RCC 7860 (cell line): ENCODE measurements at places on chromosomes 3 and 15.

DNA sequence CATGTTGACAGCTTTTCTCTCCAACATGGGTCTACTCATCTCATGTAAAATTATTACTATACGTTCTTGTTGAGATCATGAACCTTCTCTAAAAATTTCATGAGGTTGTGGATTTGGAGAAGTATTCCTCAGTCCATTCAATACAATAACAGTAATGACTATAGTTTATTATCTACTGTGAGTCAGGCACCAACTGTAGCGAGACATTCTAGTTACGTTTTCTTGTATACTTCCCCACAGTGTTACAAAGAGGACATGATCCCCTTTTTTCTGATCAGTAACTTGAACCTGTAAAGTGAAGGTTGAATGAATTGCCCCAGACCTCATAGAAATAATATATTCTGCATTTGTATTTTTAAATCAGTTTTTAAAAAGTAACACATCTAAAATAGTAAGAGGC is 76.4 kb downstream of the AKAP13 start:
- no peak for DNase-seq

DNA sequence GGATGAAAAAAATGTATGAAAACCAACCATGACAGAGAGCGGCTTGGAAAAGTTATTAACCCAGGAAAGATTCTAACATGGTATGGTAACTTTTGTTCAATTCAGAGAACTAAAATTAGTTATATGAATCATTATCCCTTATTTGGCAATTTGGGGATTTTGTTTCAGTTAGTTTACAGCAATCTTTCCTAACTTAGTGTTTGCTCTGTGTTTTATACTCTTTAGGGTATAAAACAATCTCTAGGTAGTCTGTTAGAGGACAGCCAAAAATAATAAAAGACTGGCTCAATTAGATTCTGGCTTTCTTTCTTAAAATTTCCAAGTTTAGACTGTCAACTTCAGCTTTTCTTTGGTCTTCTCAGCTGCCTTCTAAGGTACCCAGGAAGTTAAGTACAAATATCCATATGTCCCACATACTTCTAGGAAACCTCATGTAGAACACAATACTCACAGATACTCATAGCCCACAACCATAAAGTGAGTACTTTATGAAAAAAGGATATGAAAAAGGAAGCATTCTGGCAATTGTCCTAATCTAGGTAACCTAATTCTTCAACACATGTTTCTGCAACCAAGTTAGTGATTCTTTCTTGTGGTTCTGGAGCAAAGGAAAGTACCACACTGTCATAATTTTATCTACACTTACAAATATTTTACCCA is 849.3 kb downstream of the ROBO1 start:
- DNase-seq = no peak

DNA sequence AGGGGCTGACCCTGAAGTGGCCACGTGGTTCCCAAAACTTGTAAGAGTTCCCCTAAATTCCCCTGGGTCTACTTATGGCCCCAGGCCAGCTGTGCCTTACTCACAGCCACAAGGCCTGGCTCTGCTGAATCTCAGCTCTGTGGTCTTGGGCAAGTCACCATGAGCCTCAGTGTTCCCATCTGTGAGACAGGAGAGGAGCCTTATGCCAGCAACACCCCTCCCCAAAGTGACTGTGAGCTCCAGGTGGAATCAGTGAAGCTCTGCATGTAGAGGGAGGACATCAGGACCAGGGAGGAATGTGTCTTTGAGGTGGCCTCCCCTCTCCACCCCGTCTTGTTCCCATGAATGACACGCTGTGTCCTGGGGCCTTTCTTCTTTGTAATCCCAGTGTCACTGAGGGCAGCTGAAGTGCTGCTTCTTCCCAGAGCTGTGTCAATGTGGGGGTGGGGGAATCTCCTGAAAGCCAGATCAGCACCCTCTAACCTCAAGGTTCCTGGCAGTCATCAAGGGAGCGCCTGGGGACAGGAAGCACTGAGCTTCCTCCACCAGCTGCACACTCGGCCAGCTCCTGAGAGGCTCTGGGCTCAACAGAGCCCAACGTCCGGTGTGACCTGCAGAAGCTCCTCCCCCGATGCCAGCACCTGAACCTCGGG is 258.9 kb downstream of the UACA start:
- peak; percentile 82 for DNase-seq

DNA sequence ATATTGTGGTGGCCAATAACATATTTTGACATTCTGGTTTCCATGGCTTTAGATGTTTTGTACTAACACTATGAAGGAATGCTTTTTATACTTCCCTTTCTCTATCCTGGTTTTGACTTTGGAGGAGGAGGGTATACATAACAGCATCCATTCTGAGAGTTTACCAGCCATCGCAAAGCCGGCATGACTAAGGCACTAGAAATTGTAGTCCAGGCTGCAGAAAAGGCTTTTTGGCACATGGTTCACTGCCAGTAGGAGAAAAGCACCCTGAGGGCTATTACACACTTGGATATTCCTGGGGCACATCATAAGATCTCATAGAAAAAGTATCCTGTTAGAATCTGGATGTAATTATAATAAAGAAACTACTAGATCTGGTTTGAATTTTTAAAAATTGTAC is 101.8 kb downstream of the STT3B start:
- no peak for DNase-seq

DNA sequence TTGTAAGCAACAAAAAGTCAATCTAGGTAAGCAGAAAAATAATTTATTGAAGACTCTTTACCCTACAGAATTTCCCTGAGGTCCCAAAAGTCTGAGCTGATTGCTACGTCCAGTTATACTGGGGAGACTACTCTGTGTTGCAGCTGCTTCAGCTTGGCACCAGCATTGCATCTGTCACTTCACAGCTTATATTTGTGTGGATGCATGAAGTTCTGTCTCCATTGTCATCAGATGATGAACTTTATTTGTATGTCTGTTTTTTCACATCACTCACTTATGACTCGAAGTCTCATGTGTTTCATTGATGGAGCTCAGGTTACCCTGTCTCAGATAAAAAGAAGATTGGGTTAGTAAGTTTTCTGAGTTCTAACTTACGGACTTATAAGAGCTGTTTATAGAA is 75.3 kb upstream of the LRRFIP2 start:
- DNase-seq = no peak

DNA sequence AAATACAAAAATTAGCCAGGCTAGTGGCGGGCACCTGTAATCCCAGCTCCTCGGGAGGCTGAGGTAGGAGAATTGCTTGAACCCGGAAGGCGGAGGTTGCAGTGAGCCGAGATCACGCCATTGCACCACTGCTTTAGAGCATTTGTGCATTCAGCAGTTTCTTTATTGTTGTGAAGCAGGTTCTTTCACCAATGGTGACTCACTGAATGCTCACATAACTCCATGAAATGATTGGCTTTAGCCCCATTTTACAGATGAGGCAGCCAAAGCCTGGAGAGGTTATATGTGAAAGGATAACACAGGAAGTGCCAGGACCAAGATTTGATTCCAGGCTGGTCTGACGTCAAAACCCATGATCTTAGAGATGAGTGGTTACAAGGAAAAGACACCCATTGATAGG is 195.2 kb downstream of the SLCO3A1 start:
- no peak for DNase-seq

GRCh38 chr15:33934396-33934795 is 33.9 kb upstream of the CHRM5 start:
- no peak for DNase-seq

- no peak for DNase-seq
Observed at GRCh38 chr3:45488591-45488990, 100.2 kb downstream of the LARS2 start.

GRCh38 chr3:16477056-16477455 is 36.4 kb downstream of the RFTN1 start:
- no peak for DNase-seq

GRCh38 chr3:129018751-129019150 is 17.6 kb downstream of the EFCC1 start:
- no peak for DNase-seq

- DNase-seq = no peak
Observed at GRCh38 chr15:57323299-57323805, 53.0 kb upstream of the CGNL1 start.

- peak; percentile 16 for DNase-seq
Observed at GRCh38 chr3:152399374-152399773, 130.6 kb downstream of the MBNL1 start.

GRCh38 chr3:190722181-190722905 is 140.2 kb downstream of the GMNC start:
- DNase-seq = no peak

GRCh38 chr3:190709351-190709773 is 153.1 kb downstream of the GMNC start:
- DNase-seq = peak; percentile 9

GRCh38 chr3:183513046-183513706 is 42.3 kb downstream of the KLHL6 start:
- no peak for DNase-seq

- no peak for DNase-seq
Observed at GRCh38 chr3:63585927-63586326, 66.5 kb upstream of the SNTN start.

GRCh38 chr15:64905119-64905831 is 6.4 kb upstream of the ANKDD1A start:
- peak; percentile 16 for DNase-seq

- DNase-seq = no peak
Observed at GRCh38 chr15:58203537-58203936, 65.4 kb downstream of the AQP9 start.

GRCh38 chr15:89826671-89827655 is 12.3 kb upstream of the ANPEP start:
- DNase-seq = no peak

DNA sequence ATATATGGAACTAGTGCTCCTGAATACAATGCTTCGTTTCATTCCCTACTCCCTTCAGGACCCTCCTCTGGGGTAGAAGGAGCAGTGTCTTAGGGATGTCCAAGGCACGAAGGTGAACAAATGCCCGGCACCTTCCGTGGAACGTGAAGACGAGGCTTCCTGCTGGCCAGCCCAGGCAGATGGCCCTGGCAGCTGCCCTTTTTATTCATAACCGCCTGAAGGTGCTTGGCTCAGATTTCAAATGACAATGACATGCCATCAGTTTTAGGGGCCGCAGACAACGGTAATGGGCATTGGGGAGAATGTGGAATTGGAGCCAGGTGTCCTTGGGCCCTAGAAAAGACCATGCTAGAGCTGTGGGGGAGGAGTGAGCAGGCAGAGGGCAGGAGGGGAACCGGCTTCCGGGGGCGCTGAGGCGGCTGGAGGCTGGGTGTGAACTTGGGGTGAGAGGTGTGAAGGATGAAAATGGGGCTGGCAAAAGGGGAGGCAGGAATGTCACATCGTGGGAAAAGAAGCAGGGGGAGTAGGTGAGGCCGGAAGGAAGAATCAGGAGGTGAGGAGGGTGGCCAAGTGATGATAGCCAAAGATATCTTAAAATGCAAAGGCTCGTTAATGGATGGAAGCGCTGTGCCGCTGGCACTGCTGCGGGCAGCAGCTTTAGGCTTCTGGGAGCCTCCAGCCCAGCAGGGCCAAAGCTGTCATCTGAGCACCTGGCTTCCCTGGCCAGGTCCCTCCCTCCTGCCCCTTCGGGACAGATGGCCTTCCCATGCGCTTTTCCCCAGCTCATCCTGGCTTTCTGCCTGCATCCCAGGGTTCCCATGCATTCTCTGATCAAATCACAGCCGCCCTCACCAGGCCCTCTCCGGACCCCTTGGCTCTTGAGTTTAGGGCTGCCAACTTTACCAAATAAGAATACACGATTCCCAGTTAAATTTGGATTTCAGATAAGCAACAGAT is 93.7 kb downstream of the TMEM266 start:
- no peak for DNase-seq

GRCh38 chr3:49158103-49158709 is 7.9 kb downstream of the CCDC71 start:
- DNase-seq = peak; percentile 22

DNA sequence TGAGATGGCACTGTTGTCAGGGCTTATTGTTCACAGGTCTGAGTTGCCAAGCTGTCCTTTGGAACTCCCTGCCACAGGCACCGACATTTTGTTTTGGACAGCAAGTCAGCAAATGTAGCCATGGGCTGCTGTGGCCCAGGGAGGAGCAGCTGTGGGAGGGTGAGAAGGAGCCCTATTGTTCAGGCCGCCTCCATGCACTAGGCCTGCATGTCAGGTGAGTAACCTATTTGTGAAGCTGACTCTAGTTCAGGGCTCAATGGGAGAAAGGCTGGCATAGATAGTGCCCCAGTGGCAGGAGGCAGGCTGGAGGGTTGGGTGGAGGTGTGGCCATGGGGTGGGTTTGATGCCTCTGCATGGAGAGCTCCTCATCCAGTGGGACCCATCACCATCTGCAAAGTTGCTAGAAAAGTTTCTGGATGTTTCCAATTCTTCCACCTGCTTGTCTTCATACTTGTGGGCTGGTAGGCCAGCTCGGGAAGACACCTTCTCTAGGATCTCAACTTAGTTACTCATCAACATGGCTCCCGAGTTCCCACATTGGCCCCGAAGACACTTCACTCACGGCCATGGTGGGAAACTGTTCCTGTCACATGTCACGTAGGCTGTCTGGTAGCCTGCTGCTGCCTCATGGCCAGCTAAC is 19.5 kb downstream of the AMOTL2 start:
- DNase-seq = no peak

DNA sequence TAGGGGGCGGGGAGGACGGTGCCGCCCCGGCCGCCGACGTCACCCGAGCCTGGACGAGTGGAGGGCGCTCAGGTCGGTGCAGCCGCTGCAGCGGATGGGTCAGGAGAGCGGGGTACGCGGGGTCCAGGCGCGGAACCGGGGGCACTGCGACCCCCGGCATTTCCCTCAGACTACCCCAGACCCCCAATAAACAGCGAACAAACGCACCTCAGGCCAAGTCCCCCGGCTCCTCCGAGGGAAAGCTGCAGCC is 78.9 kb downstream of the IQSEC1 start:
- DNase-seq = no peak

DNA sequence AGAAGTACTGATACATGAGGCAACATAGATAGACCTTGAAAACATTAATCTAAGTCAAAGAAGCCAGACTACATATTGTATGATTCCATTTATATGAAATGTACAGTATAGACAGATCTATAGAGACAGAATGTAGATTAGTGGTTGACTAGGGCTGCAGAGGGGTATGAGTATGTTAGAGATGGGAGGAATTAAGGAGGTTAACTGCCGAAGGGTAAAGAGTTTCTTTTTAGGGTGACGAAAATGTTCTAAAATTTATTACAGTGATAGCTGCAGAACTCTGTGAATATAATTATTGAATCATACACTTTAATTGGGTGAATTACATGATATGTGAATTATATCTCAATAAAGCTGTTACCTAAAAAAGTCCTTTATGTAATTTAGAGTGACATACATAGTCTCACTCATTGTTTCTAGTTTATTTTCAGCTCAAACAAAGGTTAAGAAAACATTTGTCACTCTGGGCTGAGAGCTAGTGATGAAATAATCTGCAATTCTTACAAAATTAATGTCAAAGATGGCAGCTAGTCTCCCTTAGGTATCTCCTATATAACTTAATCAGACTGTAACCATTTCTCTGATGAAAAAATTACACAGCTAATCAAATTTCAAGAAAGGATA is 61.4 kb downstream of the DENND4A start:
- no peak for DNase-seq

- DNase-seq = no peak
Observed at GRCh38 chr3:44125882-44126281, 115.8 kb upstream of the TOPAZ1 start.
